ENCODE measurements at places on chromosomes 13 and 19.

- peak; percentile 22 for DNase-seq
Measured at GRCh38 chr19:12766051-12766521, 9.3 kb downstream of the HOOK2 start.

DNA sequence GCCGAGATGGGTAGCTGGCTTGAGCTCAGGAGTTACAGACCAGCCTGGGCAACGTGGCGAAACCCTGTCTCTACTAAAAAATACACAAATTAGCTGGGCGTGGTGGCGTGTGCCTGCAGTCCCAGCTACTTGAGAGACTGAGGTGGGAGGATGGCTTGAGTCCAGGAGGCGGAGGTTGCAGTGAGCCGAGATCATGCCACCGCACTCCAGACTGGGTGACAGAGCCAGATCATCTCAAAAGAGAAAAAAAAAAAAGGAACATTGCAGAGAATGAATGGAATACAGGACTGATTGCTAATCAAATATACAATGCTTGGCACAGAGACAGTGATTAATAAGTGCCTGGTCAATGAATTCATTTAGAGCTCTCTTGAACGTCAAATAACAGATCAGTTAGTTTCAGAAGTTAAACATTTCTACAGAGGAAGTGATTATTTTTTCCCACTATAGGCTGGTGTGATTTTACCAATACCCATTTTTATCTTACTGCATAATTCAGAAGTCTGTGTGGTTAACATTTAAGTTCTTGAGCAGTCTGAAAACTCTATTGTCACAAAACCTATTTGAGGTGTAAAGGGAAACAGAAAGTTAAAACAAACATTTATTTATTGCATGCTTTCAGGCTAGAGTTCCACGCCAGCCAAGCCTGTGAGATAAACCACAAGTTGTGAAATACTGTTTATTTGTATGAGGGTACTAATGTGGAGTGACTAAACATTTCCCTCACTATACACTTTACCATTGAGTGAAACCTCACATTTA, 7.7 kb upstream of the TBC1D4 start:
- DNase-seq, result no peak

DNA sequence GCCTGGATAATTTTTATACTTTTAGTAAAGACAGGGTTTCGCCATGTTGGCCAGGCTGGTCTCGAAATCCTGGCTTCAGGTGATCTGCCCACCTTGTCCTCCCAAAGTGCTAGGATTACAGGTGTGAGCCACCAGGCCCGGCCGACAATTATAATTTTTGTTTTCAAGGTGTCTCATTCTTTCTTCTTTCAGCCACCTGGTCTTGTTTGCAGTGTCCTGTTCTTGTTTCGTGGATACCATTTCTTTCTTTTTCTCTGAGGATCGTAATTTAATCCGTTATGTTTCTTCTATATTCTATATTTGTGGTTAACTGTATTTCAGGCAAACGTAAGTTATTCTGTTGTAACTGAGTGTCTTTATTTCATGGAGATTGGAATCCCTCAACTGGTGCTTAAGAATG, 15.7 kb downstream of the TIMM13 start:
- DNase-seq, result no peak

DNA sequence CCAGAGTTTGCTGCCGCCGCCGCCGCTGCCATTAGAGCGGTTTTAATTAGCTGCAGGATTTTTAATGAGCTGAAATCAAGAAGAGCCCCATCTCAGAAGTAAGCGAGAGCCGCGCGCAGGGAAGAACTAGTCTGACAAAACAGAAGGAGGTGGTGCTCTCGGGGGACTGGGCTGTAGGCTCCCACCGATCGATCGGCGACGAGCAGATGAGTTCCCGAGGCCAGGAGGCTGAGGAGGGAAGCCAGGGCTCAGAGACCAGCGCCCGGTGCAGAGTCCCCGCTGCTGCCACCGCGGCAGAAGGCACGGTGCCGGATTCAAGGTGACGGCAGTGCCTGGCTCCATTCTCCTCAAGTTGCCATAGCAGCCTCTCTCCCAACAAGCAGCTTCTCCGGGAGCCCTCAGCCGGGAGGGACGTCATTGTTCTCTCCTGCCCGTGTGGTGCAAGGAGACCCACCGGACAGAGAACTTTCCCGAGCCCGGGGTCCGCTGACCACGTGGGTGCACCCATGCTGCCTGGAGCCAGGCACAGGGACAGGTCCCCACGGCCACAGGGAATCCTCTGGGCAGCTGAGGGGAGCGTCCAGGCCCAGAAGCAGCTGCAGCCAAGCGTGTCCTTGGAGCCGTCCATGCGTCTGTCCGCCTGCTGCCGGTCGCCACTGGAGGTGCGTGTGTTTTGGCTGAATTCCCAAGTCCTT, 62.9 kb downstream of the CHST8 start:
- DNase-seq, result peak; percentile 48

DNA sequence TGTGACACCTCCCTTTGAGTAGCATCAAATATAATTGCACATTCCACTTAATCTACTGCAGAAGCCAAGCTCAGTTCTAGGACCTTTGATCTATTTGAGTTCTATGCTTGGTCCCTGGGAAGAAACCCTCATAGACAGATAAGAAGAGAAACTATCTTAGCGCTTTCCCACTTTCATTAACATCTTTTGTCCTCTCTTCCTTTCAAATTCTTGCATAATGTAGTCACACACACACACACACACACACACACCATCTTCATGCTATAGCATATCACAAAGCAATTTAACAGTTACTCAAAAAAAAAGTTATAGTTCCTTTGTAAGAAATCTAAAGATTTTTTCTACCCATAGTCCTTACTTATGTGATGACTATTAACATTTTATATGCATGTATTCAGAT, 735.9 kb upstream of the PCDH9 start:
- DNase-seq, result no peak

GRCh38 chr13:103029798-103030197, 36.4 kb downstream of the SLC10A2 start:
- DNase-seq, result no peak

DNA sequence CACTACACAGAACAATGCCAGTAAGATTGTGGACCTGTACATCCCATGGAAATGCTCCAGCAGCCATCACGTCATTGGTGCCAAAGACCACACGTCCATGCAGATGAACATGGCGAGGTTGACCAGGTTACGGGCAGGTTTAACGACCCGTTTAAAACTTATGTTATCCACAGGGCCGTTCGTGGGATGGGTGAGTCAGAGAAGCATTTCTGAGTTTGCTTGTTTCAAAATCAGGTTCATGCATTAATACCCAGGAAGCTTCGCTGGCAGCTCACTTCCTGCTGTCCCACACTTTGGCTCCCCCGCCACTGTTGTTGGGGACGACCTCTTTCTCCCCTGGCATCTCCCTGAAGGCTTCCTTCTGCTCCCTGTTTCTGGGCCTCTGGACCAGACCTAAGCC, 194.1 kb downstream of the USP12 start:
- no peak for DNase-seq

GRCh38 chr13:40236566-40237168, 429.8 kb downstream of the FOXO1 start:
- no peak for DNase-seq

DNA sequence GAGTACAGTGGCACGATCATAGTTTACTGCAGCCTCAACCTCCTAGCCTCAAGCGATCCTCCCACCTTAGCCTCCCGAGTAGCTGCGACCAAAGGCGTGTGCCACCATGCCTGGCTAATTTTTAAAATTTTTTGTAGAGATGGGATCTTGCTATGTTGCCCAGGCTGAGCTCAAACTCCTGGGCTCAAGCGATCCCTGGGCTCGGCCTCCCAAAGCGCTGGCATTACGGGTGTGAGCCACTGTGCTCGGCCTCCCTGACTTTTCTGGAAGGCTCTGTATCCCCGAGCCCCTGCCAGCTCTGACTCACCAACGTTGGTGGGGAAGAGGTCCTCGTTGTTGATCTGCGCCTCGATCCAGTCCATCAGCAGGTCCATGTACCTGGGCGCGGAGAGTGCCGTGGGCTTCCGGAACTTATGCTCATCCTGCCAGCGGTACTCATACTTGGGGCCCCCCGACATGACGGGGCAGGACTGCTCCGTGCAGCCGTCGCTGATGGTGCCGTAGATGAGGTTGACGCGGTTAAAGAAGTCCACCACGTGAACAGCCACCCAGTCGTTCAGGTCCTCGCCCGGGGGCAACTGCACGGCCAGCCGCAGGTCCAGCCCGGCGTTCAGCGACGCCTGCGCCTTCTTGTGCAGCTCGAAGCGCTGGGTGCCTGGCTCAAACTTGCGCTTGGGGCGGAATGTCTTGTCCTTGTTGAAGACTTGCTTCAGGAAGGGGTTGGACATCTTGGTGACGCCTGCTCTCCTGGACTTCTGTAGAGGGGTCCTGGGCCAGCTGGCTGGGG, 18.1 kb downstream of the MOB3A start:
- DNase-seq, result no peak

- no peak for DNase-seq
Measured at GRCh38 chr13:27113436-27113835, 58.2 kb downstream of the USP12 start.

- no peak for DNase-seq
Measured at GRCh38 chr19:18995804-18996241, 37.5 kb downstream of the SUGP2 start.

DNA sequence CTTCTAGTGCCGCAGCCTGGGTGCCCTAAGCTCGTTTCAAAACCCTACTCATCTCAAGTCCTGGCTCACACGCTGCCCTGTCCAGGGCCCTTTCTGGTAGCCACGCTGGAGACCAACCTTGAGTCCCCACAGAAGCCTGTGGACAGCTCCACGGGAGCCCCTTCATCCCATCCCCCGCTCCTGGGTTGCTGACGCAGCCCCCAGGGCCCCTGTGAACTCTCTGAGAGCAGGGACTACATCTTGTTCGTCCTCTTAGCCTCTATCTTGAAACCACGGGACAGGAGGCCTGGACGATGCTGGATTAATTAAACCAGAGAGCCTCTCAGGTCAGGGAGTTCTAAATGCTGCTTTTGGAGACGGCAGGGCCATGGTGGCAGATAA, 7.4 kb downstream of the MLLT1 start:
- DNase-seq, result no peak

DNA sequence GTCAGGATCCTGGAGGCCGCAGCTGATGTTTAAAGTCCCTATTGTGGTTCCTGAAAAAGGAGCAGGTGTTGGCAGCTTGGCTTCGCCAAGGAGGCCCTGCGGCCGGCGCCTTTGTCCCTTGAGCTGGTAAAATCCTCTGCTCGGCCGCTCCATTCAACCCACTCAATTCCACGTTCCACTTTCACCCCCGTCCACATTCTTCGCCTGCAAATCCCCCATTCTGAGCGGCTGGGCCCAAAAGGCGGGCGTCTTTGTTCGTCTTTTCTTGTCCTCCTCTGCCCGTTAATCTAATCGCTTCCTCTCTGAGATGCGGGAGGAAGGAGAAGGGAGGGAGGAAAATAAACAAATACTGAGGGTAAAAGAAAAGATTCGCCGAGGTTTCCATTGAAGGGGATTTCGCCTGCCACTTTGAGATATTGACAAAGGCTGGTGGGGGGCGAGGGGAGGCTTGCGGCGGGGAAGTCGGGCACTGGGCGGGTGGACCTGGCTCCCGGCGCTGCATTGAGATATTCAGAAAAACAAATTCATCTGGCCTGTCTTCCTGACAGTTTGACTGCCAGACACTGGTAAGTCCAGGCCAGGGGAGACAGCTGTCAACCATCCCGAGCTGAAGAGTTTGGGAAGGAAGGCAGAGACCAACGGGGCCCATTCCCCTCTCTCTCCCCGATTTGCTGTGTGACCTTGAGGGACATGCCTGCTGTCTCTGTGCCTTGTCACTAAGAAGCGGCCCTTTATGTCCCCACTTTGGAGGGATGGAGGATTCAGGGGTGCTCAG, 37.6 kb downstream of the ZNRF4 start:
- DNase-seq, result peak; percentile 22

GRCh38 chr13:25752957-25753551, 298.8 kb downstream of the SHISA2 start:
- DNase-seq, result peak; percentile 56

- no peak for DNase-seq
Measured at GRCh38 chr19:31383553-31383952, 34.3 kb upstream of the TSHZ3 start.

GRCh38 chr13:90382425-90382824, 965.1 kb upstream of the MIR17HG start:
- DNase-seq, result no peak

- no peak for DNase-seq
Measured at GRCh38 chr13:46387064-46387851, at the start of gene RUBCNL. Gene RUBCNL, minus strand, starts transcription at chr13:46387252. Its CDS starts 14,777 bp downstream, at chr13:46372475.

GRCh38 chr19:5095568-5095850, 126.6 kb downstream of the KDM4B start:
- no peak for DNase-seq

DNA sequence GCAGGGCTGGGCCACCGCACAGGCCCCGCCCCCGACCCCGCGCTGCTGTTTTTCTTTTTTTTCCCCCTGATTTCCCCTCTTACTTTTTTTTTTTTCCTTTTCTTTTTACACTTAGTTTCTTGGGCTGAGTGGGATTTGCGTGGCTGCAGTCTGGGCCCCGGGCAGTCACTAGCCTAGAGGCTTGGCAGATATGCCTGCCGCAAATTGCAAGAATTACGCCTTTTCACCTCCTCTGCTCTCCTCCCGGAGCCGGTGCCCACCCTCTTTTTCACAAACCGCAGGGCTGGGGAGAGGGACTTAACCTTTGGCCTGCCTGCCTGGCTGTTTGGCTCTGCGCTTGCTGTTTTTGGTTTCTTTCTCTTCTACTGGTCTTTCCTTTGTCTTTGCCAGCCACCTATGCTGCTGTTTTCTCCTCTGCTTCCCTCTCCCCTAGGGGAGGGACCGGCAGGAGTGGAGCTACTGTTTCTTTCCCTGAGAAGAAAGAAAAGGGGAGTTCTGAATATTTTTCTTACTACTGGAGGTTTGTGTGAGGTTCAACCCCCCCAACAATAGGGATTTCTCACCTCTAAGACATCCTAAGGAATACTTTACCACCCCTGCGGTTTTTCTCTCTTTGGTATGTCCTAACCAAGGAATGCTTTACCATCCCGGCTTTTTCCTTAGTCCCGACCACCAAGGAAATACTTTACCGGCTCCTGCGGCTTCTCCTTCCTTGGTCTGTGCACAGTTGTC, 11.0 kb downstream of the ZNF552 start:
- DNase-seq, result no peak

- no peak for DNase-seq
Measured at GRCh38 chr13:19345158-19345557, 163.5 kb upstream of the TUBA3C start.

- no peak for DNase-seq
Measured at GRCh38 chr19:6677883-6678689, 8.1 kb upstream of the TNFSF14 start.
